Stimulated activated CD8-positive, alpha-beta memory T cell treated with anti-CD3 and anti-CD28 coated beads, Interleukin-15, amount 100 ng/mL, for 1 hour (primary cell): ENCODE measurements at places on chromosomes 12 and 14.

DNA sequence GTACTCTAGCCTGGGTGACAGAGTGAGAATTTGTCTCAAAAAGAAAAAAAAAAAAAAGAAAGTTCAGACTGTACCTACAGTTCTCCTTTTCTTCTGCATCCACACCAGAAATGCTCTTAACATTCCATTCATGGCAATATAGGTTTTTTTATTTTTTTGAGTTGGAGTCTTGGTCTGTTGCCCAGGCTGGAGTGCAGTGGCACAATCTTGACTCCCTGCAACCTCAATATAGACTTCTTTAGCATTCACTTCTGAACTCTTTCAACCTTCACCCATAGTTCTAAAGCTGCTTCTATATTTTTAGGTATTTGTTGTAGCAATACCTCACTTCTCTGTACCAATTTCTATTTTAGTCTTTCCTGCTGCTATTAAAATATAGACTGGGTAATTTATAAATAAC lies 1095.7 kb downstream of the FLRT2 start:
- DNase-seq: no peak

- DNase-seq: no peak
Measured at GRCh38 chr12:98085046-98085755, 430.2 kb upstream of the TMPO start.

DNA sequence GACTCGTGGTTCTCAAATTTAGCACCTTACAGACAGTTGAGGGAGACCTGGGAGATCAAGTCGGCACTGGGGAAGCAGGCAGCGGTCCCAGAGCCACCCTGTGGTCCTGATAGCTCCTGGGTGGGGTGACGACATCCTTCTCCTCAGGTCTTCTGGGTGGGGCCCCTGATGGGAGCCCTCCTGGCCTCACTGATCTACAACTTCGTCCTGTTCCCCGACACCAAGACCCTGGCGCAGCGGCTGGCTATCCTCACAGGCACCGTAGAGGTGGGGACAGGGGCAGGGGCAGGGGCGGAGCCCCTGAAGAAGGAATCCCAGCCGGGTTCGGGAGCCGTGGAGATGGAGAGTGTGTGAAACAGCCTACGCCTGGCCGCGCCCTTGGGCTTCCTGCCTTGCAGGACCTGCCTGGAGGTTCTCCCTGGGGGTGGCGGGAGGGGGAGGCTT lies 2.6 kb downstream of the AQP6 start:
- no peak for DNase-seq

DNA sequence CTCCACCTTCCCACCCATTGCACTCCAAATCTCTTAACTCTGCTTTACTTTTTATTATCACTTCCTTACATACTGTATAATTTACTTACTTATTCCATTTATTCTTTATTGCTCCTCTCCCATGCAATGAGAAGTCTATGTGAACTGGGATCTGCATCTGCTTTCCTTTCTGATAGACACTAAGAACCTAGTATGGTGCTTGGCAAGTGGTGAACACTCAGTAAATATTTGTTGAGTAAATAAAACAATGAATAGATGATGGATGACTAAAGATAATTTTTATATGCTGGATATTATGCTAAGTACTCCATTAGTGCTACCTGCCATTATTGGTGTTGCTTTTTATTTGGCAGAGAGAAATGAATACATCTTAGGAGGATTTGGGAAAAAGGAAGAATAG lies 151.0 kb downstream of the TPH2 start:
- no peak for DNase-seq

DNA sequence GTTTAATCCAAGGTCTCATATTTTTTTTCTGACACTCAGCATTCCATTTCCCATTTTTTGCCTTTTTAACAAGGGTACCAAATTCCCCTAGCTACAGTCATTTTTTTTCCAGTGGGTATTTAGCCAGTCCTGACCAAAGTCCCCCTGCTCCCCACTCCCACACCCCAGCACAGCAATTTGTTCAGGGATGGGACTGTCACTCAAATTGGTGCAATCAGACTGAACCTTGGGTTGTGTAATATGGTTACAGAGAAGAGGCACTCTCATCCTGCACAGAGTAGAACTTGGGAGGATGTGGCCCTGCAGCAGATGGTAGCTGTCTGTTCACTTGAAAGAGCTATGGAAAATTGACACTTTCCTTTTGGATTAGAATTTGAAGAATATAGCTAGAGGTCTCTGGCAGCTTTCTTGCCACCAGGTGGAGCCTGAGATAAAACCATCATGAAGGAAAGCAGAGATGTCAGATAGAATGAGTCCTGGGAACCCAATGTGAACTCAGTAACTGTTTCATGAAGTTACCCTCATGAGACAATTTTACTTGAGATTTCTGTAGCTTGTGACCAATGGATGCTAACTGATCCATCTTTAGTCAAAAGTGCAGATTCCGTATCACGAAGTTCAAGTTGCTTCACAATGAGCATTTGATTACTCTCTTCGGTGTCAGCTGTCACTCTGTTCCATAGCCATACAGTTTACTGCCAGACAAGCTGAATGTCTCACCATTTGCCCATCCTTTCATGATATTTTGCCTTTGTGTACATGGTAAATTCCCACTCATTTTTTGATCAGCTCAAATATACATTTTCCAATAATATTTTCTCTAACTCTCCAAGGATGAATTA lies 394.0 kb upstream of the SYT1 start:
- no peak for DNase-seq

GRCh38 chr12:12010277-12011039 lies 60.3 kb upstream of the BCL2L14 start:
- DNase-seq: peak; percentile 15

GRCh38 chr12:75703131-75703530 lies 191.7 kb upstream of the KRR1 start:
- DNase-seq: no peak

DNA sequence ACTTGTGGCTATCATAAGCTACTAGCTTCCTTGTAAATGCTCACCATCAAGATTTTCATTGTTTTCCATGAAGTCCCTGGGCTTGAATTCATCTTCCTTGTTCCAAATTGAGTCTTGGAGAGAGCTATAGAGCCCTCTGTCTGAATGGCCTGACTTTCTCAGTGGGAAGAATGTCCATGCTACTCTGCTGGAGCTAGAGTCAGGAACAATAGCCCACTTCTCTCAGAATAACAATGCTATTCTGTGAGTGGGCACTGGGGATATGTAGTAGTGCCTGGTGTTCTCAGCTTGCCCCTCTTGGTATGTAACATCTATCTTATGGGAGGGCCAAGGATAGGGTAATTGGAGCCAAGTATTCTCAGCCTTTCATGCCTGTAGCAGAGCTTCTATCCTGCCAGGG lies 127.6 kb upstream of the TRHDE start:
- no peak for DNase-seq

DNA sequence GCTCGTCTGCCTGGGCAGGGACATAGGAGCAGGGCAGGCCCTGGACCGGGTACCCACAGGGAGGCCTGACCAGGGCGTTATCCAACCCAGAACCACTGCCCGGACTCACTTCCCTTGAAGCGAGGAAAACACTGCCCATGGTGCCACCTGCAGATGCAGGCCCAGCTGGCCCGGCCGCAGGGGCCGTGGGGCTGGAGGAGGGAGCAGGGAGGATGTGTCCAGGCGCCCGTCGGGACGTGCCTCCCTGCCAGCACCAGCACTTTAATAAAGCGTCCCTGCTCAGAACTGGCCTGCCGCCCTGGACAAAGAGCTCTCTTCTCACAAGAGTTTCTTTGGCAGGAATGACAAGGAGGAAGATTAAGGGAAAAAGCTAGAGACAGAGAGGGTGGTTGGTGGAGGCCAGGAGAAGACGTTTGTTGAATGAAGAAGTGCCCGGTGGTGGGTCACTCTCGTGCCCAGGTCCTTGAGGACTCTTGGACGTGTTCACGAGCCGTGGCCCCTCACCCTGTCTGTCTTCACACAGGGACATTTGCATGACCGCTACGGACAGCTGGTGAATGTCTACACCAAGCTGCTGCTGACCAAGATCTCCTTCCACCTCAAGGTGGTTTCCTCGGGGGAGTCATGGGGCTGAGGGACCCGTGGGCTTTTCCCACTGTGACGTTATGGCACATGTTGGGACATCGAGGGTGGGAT lies 14.2 kb downstream of the HIP1R start:
- DNase-seq: no peak

DNA sequence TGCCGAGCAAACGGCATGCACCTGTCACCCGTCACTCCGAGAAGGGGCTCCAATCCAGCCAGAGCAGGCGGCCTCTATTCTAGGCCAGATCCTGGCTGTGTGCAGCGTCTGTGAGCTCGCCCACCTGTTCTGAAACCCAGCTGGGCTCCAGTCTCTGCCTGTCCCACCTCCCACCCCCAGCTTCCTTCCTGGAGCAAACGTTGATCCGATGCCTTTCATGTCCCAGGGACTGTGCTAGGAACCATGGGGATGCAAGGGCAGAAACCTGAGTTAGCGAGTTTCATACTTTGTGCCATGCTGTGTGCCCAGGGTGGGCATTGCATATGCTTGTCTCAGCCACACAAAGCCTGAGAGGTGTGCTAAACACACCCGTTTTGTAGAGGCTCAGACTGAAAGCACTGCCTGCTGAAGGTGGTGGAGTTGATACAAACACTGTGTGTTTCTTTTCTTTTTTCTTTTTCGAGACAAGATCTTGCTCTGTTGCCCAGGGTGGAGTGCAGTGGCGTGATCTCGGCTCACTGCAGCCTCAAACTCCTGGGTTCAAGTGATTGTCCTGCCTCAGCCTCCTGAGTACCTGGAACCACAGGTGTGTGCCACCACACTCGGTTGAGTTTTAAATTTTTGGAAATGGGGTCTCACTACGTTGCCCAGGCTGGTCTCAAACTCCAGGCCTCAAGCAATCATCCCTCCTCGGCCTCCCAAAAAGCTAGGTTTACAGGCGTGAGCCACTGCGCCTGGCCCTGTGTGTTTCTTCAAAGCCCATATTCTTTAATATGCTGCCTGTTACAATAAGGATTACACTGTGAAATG lies 84.1 kb upstream of the MED13L start:
- DNase-seq: no peak

DNA sequence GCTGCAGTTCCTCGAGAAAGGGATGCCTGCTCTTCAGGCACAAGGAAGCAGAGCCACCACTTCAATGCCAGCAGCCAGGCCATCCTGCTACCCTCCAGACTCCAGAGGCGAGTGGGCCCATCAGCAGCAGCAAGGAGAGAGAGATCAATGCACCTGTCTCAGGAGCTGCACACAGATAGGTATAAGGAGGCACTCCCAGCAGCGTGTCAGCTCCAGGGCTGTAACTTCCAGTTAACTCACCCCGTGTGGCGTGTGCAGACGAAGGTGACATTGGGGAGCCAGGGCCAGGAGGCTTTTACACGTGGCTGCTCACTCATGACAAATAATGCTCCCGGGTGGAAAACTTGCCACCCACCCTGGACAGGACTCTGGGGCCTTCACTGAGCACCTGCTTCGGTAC lies 24.2 kb downstream of the GALNT16 start:
- no peak for DNase-seq

DNA sequence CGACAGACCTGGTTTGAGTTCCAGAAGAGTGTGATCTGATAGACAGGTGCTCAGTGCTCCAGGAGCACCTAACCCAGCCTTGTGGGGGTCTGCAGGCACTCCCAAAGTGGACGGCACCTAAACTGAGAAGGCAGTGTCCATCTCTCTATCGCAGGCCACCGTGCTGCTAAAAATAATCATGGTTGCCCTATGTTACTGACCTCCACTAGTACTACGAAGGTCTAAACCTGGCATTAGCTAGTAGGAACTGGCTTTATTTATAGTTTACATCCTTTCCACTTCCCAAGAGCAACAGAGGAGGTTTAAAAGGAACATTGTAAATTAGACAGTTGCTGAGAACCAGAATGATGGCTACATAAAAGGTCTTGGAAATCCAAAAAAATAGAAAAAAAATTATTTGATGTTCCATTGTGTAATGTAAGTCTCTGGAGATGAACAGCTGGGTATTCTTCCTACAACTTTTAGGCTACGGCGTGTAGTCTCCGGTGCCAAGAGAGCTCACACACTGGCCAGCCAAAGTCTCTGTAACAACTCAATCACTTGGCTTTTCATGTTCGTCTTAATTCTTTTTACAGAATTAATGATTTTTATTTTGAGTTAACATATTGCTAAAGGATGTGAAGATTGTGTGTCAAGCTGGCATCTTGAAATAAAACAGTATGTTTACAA lies 27.3 kb downstream of the PPFIBP1 start:
- no peak for DNase-seq

GRCh38 chr12:26245175-26245942 lies 50.0 kb downstream of the SSPN start:
- DNase-seq: no peak

DNA sequence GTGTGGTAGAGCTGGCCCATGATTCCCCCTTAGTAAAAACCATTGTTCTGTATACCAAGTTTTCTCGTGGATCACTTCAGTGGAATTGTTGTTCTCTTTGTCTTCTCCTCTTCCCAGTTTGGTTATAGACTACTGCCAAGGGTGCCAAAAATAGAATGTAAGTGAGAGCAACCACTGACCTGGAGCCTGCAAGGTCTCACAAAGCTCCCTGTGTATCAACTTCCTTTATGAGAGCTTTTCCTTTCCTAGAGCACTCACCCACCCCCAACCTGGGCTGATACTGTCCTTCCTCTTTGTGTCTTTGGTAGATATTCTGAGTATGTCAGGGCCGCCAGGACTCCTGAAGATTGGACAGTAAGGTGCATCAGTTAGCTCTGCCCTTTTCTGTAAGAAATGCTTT lies 101.0 kb downstream of the SCN8A start:
- no peak for DNase-seq

- DNase-seq: no peak
Measured at GRCh38 chr12:117227000-117227653, 36.9 kb upstream of the FBXO21 start.

GRCh38 chr14:21990116-21990515 lies 316.5 kb upstream of the OR4E1 start:
- no peak for DNase-seq

DNA sequence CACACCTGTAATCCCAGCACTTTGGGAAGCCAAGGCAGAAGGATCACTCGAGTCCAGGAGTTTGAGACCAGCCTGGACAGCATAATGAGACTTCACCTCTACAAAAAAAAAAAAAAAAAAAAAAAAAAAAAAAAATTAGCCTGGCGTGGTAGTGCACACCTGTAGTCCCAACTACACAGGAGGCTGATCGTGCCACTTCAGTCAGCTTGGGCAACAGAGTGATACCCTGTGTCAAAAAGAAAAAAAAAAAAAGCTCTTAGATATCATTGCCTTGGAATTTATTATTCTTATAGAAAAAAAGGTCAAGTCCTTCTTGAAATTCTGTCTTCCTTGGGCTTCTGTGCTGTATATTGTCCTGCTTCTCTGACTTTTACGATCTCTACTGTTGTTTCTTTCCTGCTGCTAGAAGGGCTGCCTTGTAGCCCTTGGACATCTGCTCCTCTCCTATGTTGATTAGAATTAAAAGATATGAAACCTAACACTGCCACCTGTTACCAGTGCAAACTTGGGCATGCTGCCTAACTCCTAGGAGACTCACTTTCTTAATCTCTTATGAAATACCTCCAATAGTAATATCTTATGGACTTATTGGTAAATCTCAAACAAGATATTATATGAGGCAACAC lies 5.7 kb downstream of the TMEM19 start:
- no peak for DNase-seq

- DNase-seq: no peak
Measured at GRCh38 chr12:76346798-76347420, 1.3 kb downstream of the BBS10 start.
